ENCODE measurements at places on chromosomes 7 and 10.

GRCh38 chr10:9719246-9719645 is 1298.4 kb upstream of the CELF2 start:
- DNase-seq: no peak

GRCh38 chr10:35854661-35855060 is 212.6 kb upstream of the FZD8 start:
- DNase-seq: no peak

GRCh38 chr10:103854686-103855391 is 537 bp downstream of the SH3PXD2A start:
- DNase-seq: no peak

DNA sequence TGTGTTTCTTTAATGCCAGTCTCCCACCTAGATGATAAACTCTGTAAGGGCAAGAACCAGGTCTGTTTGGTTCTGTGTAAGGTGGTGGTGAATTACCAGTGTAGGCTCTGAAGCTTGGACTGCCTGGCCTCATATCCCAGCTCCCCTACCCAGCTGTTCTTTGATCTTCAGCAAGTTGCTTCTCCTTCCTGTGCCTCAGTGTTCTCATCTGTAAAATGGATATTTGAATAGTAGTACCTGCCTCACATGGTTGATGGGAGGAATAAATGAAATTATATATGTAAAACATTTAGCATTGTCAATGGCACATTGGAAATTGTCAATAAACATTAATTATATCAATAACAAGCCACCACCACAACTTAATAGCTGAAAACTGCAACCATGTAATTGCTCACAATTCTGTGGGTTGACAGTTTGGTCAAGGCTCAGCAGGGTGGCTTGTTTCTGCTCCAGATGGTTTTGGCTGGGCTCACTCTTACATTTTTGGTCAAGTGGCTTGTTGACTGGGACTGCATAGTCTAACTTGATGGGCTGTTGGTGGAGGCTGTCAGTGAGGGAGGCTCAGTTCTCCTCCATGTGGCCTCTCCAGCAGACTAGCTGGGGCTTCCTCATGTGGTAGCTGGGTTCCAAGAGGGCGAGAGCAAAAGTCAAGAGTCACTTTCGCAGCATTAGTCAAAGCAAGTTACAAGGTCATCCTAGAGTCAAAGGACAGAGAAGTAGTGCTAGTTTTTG is 84.5 kb upstream of the DUSP5 start:
- no peak for DNase-seq

DNA sequence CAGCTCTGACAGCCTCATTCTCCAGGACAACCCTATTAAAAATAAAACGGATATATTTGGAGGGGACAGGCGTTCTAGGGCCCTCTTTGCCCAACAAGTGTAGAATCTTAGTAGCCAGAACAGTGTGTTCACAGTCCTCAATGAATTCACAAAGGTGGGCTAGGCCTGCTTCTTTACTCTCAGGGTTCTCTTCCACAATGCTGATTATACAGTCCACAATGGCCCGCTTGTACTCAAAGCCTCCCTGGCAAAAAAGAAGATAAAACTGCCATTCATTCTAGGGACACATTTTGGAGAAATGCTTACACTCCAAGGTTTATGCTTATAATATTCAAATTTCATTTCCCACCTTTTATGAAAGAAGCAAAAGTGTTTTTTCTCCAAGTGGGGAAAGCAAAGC is 62.6 kb downstream of the MEST start:
- no peak for DNase-seq

- DNase-seq: no peak
Measured at GRCh38 chr10:122461729-122462532, 578 bp downstream of the HTRA1 start.

- DNase-seq: no peak
Measured at GRCh38 chr10:9547936-9548904, 1469.5 kb upstream of the CELF2 start.

DNA sequence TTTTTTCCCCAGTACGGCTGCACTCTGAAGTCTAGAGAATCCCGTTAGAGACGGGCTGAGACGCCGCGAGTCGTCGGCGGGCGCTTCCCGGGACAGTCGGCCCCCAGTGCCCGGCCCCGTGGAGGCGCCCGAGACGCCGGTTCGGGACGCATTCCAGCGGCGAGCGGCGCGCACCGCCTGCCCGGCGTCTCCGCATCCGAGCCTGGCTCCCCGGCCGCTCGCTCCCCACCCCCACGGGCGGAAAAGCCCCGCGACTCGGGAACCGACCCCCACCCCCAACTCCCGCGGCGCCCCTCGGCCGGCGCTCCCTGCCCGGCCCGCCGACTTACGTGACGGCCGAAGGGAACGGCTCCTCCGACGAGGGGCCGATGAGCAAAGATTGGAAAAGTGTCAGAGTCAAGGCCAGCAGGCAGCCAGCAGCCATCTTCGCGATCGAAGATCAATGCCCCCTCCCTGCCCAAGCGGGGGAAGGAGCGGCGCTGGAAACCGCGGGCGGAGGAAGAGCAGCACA is 486 bp downstream of the CACNA2D1 start:
- no peak for DNase-seq

DNA sequence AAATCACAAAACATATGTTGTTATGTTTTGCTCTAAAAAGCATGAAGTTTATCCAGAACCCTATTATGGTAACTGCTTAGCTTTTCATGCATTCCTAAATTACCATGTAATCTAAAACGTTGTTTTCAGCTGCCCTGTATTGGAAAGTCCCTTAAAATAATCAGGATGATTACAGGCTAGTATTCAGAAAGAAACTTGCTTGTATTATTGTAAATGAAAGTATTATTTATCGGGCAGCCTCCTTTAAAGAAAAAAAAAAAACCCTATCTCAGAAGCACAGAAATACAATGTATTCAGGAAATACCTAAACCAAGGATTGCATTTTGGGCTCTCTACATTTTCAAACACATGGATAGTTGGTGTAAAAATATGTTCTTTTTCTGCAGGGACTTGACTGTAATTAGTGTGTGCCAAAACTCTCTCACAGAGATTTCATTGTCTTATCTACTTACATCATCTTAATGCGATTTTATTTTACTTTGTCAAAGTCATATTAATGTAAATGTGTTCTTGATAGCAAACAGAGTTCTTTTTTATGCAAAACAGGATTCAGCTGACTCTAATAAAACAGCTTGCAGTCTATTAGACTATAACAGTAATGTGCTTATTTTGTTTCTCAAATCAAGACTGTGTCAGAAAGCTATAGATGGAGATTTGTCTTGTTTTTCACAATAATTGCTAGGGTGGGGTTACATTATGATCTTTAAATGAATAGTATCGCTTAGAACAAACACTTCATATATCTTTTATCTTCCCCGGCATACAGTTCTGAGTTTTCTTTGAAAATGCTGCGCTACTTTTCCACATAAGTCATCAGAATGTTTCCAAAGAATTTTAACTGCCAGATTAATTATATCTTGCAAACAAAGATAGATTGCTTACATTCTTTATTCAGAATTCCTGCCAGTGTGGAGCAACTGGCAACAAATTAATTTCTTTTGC is 65.3 kb upstream of the ARID5B start:
- no peak for DNase-seq

DNA sequence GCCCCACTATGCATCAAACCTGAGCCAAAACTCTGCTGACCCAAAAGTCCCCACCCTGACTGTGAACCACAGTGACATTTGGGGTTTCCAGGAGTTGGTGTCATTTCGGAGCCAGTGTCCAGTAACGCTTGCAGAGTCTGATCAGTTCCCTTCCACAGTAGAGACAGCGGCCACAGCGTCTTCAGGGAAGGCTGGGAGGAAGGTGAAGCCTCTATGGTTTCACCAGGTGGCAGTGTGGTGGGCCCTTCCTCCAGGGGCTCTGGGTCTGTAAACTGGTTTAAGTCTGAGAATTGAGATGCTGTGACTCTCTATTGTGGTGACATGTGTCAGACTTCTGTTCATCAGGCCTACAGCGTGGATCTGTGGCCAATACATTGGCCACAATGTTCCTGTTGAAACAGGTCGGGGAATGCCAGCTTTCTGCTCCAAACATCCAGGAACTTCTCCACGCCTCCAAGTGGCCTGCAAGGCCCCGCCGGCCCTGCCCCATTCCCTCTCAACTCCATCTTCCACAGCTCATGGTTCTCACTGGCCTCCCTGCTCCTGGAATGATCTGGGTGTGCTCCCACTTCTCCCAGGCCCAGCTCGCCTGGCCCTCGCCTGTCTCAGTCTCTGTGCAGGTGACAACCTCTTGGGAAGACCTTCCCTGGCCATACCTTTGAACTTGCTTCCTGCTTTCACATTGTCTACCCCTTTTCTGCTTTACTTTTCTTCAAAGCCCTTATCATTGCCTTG is 124.5 kb upstream of the FAM20C start:
- DNase-seq: no peak

- no peak for DNase-seq
Measured at GRCh38 chr10:58217612-58218011, 50.1 kb downstream of the IPMK start.

DNA sequence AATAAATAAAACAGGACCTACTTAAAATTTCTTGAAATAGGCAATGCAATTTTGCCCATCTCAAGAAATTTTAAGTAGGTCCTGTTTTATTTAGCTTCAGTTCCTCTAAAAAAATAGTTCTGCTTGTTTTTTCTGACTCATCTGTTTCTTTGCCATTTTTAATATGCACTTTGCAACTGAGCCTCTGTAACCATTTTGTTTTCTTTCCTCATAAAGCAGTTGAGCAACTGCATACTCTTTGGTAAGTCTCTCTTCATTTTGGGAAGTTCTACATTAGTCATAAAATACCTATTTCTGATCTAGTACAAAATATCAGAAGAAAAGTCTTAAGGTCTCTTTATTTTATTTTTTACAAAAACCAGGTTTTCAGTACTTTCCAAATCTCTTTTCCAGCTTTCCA is 18.0 kb downstream of the TAS2R40 start:
- DNase-seq: no peak

GRCh38 chr7:135834266-135834665 is 85.7 kb upstream of the FAM180A start:
- DNase-seq: no peak

DNA sequence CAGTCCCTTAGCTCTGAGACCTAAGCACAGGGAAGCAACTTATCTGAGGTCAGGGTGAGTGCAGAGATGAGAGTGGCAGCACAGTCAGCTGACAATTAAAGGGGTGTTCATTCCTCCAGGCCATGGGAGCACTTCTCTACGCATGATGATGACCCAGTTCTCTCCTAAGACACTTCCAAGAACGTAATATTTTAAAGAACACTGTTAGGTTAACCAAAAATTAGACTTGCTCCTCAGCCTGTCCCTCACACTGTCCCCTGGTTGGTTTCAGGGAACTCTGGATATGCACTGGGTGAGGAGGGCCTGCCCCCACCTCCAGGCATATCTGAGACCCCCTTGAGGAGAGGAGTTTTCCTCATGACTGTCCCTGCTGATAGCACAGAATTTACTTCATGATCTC is 767.5 kb downstream of the GRID1 start:
- no peak for DNase-seq

DNA sequence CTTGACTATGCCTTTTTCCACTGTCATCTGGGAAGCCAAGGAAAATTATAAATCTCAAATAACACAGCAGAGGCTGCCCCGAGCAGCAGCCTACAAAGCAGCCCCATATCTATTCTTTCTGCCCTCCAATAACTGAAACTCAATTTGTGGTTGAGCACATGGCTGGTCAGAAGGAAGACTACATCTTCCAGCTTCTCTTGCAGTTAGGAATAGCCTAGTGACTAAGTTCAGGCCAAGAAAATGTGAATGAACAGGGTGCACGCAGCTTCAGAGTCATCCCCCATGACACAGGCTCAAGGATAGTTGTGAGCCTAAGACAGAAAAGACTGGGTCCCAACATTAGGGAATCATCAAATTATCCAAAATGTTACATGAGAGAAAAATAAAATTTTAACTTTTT is 42.3 kb downstream of the CHCHD3 start:
- no peak for DNase-seq

- DNase-seq: no peak
Measured at GRCh38 chr10:49598986-49599385, 11.1 kb upstream of the SLC18A3 start.

DNA sequence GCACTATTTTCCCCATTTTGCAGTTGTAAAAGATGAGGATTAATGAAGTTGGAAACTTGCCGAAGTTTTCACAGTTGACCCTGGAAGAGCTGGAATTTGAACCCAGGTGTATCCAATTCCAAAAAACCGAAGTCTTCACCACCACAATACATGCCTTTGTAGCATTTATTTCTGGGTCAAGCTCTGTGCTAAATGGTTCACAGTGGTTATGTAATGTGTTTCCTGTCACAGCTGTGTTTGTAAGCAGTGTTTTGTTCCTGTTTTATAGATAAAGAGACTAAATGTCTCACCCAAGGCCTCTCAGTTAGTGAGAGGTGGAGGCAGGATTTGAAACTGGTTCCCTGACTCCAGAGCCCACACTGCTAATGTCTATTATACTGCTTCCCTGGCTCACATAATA is 17.6 kb downstream of the SFTPA2 start:
- DNase-seq: no peak

GRCh38 chr10:46541735-46542566 is 14.5 kb downstream of the GPRIN2 start:
- DNase-seq: no peak

- DNase-seq: peak; percentile 84
Measured at GRCh38 chr7:20219446-20220292, 2.5 kb upstream of the MACC1 start.

- no peak for DNase-seq
Measured at GRCh38 chr10:46540412-46541016, 15.9 kb downstream of the GPRIN2 start.

GRCh38 chr7:46015107-46015868 is 94.2 kb upstream of the IGFBP3 start:
- DNase-seq: no peak

- DNase-seq: no peak
Measured at GRCh38 chr10:118808601-118809356, 54.0 kb upstream of the CACUL1 start.

DNA sequence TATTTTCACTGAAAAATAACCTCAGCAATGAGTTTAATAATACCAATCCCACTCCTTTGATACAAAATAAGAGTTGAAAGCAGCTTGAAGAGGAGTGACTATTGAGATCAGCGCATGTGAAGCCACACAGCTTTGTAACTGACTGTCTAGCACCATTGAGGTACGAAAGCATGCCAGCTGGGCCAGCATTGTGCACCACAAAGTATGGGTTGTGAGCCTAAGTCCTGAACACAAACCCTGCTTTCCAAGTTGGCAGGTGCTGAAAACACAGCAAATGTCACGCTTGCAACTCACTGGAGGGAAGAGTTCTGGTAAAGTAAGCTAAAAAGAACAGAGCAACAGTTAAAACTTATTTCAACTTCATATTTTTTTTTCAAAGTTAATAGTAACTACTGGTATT is 4.0 kb upstream of the FAM53B start:
- no peak for DNase-seq

GRCh38 chr10:20682782-20683181 is 214.3 kb downstream of the NEBL start:
- DNase-seq: no peak

DNA sequence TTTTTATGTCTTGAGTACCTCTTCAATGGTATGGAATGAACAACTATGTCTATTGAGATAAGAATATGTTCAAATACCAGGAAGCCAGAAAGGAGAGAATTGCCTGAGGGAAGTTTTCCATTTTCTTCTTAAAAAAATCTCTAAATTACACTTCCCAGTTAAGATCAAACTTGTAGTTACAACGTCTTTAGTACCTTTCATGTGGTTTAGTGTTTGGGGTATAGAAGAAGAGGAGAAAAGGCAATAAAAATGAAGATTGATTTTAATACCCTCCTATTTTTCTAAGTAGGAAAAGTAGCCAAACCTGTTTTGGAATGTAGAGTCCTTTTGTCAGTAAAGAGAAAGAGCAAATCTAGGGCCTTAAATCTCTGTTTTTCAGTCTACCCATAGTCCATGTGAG is 470.0 kb upstream of the SEMA3A start:
- DNase-seq: no peak
